D341Med (cell line): ENCODE measurements at places on chromosomes 12 and 14.

GRCh38 chr12:49332891-49333371 lies 4.1 kb downstream of the C1QL4 start:
- no peak for DNase-seq

- DNase-seq = no peak
These were observed 53.7 kb downstream of the LMO3 start for GRCh38 chr12:16552301-16552700.

DNA sequence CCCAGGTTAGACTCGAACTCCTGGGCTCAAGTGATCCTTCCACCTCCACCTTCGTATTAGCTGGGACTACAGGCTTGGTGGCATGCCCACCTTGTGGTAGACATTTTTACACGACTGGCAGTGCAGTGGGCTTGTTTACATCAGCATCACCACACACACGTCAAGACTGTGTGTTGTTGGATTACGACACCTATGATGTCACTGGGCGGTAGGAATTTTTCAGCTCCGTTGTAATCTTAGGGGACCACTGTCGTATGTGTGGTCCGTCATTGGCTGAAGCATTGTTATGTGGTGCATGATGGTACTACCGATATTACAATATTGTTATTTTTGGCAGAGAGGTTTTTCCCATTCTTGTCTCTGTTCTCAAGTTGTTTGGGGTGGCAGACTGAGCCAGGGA lies 50.7 kb downstream of the TSPAN9 start:
- DNase-seq = no peak

- DNase-seq = no peak
These were observed 113.4 kb upstream of the SCAF11 start for GRCh38 chr12:46103559-46104383.

DNA sequence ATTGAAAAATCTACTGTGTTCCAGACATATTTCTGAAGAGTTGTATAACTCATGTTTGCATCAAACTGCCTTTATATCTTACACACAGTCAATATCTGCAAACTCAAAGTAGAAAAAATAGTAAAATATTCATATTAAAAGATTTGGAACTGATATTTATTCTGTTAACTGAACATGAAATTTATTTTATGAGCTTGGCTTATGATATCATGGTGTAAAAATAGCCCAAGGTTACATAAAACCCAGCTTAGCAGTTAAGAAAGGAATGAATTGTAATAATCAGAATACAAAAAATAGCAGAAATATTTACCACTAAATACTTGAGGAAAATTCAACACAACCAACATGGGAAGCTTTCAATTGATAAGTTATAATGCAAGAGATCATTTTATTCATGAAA lies 367.9 kb downstream of the FLRT2 start:
- no peak for DNase-seq

DNA sequence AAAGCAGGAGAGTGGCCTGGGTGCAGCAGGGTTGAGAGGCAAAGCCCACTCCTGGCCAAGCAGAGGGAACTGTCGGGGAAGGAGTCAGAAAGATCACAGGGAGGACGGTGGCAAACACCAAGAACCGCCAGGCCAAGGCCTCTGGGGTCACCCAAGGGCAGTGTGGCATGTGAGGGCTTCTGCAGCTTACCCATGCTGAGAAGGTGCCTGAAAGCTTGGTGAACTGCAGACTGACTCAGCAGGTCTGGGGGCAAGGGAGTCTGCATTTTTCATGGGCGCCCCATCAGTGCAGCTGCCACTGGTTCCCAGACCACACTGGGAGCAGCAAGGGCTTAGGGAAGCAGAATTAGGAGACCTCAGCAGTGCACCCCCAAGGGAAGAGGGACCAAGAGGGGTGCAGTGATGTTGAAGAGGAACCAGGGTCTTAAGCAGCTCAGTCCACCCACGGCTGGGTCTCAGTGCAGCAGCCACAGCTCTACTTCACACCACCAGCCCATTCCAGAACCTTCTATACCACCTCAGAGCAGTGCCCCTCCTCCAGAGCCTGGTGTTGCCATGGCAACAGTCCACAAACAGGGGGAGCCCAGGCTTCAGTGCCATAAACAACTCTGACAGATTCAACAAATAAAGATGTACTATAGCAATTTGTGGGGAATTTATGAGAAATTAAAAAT lies 59.4 kb downstream of the ITPK1 start:
- DNase-seq = no peak

GRCh38 chr14:101186544-101186943 lies 283.0 kb upstream of the RTL1 start:
- no peak for DNase-seq

GRCh38 chr12:127722611-127723010 lies 544.4 kb upstream of the TMEM132C start:
- DNase-seq = peak; percentile 36

DNA sequence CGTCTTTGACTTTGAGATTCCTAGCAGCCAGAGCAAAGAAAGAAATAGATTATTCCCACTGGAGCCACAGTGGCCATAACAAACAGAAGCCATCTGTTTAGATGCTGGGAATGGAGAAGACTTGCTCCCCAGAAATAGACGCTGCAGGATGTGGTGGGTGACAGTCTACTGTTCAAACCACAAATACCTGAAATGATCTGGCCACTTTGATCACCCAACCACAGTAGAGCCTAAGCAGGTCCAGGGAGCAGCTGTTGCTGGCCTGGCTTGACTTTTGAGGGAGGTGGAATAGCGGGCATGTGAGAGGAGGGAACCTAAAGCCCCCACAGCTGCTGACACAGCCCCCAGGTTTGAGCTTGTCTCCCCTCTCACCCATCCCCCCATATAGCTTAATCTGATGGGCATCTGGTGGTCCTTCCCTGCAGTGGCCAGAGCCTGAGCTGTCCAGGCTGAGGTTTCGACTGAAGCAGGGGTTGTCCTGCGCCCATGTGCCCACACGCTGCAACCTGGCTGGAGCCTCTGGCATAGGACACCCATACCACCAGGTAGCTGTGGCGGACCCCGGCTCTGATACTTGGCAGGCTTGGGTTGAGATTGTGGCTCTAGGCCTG lies 38.7 kb downstream of the SH2B3 start:
- no peak for DNase-seq

DNA sequence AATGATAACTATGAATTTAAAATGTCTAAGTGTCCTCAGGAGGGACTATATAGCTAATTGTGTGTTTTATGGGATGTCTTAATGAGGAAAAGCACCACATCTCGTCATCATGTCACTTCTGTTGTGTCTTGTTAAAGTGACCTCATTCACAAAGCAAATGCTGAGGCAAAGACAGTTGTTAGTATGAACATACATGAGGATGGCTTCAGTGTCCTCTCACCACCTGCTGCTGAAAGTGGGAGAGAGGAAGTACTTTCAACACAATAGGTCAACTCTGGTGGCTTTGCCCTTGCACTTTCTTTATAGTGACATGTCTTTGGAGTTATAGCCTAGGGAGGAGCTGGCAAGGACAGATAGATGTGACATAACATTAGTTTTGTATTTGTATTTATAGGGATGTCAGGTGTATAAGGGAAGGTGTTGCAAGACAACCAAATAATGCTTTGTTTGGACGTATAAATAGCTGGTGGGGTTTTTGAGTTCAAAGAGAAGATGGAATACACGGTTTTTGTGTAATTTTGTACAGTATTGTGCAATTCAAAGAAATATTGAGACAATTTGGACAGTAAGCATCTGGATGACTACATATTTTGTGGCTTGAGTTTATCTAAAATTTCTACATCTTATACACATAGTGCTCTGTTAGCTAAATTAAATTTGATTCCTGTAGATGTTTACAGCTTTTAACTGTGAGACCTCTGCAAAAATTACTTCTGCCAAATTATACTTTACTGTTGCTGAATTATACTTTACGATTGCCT lies 131.7 kb upstream of the ATP2B1 start:
- DNase-seq = no peak

- DNase-seq = no peak
These were observed 19.1 kb downstream of the TSPAN11 start for GRCh38 chr12:30945443-30946164.

DNA sequence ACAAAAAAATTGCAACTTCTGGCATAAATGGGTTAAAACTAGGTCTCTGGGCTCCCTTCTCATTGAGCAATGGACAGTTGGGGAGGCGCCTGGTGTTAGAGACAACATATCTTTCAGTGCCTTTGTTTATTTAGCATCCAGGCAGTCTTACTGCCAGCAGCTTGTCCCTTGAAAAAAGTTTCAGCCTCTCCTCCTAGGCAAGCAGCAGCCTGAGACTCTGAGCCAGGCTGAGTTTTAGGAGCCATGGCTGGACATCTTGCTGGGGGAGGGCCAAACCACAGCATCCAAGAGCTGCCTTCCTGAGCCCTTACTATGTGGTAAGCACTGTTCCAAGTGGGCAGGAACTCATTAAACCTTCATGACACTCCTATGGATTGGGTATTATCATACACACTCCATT lies 10.1 kb upstream of the JDP2 start:
- no peak for DNase-seq
